ENCODE measurements at places on chromosomes 4 and X.

DNA sequence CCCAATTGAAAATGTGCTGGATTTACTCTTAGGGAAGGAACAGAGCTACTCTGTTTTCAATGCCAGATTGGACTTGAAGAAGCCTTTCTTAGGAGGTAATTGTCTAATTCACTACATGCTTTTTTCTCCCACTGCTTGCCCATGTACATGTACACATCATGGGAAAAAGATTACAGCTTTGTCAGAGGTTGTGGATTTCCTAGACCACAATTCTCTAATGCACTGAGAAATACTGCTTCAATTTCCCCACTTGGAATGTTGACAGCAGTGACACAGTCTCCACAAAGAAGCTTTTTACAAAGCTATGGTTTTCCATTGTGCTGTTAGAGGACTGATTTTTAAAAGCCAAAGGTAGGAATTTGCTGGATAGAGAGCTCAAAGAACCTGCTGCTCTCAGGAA, 19.5 kb downstream of the ZAR1 start:
- no peak for DNase-seq

GRCh38 chr4:113781439-113782040, 20.0 kb upstream of the CAMK2D start:
- DNase-seq, result no peak

GRCh38 chr4:122898370-122899150, 23.8 kb downstream of the NUDT6 start:
- DNase-seq, result no peak

- DNase-seq, result no peak
These were observed 14.0 kb upstream of the CDKN2AIP start for GRCh38 chr4:183430317-183430993.

GRCh38 chrX:110025395-110025794, 22.5 kb downstream of the TMEM164 start:
- DNase-seq, result no peak

DNA sequence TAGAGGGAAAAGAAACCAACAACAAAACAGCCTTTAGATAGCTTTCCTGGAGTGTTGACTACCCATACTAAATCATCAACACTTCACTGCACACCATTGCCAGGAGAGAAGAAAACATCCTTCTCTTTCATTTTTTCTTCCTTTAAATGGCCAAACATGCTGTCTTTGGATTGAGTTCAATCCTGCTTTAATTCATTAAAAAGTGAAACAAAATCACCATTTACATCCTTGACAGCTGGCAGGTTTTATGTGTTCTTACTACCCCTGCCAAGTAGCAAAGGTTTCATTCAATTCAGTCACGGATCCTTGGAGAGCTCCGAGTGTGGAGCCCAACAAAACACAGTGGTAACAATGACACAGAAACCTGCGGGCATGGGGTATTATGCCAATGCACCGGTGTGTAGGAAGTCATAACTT, 568.3 kb downstream of the ANKRD50 start:
- no peak for DNase-seq

DNA sequence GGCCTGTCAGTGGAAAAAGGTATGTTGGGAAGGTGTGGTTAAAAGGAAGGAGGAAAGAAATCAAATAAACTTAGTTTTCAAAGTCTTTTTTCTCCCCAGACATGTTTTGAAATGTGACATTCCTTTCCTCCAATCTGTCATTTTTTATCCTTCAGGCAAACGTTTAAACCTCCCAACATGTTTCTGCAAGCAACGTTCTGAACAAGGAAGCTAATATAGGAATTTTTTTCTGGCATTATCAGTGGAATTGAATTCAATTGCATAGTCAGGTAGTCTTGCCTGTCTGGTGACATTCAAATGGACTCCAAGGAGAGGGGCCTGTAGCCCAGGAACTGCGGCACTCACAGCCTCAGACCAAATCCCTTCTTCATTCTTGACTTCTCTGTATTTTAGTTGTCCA, 30.0 kb upstream of the RASSF6 start:
- DNase-seq, result no peak

GRCh38 chrX:76109654-76110053, 63.2 kb upstream of the PBDC1 start:
- no peak for DNase-seq

DNA sequence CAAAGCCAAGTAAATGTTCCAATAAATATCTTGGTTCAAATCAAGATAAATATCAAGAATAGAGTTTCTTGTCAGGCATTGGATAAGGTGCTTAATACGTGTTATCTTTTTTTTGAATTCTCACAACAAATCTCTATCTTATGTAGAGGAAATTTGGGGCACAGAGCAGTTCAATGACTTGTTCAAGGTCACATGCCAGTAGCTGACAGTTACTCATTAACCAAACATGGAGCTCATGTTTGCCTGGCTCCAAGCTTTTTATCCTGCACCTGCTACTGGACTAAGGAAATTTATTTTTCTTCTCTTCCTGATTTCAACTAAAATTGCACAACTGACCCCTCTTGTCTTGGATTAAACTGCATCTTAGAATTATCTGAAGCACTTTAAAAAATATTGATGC, 76.3 kb downstream of the ATP10D start:
- DNase-seq, result no peak

Measured in stimulated activated CD8-positive, alpha-beta memory T cell treated with anti-CD3 and anti-CD28 coated beads, Interleukin-7, amount 100 ng/mL, for 1 hour (primary cell).